ENCODE measurements at places on chromosomes 3 and 15.

DNA sequence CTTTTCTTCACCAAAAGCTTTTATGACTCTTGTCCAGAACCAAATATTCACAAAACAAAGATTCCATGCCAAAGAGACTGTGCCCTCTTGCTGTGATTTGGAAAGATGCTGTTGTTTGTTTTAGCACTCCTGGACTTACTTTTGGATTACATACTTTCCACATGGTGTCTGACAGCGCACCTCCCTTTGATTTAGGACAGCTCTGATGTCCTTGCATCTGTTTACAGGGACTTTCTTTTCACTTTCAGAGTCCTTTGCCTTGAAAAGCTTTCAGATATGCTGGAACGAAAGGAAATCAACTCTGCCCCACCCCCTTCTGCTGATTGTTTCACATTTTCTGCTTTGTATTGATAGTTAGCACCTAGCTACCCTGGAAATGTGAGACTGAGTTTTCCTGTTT lies 133.0 kb upstream of the NR2E3 start:
- no peak for DNase-seq

DNA sequence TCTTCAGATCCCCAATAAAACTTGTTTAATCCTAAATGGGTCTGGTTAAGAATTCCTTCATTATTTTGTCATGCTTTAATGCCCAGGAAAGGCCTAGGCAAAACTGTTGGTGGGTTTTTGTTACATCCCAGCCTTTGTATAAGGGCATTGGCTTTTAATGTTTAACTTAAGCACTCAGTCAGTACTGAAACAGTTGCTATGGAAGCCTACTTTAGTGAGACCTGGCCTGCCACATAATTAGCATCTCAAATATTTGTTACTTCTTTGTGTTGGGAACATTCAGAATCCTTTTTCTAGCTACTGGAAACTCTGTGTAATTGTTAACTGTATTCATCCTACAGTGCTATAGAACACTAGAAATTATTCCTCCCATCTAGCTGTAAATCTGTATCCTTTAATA lies 369.6 kb upstream of the ATP10A start:
- no peak for DNase-seq

- no peak for DNase-seq
Observed at GRCh38 chr3:45506751-45507391, 87.7 kb upstream of the LIMD1 start.

DNA sequence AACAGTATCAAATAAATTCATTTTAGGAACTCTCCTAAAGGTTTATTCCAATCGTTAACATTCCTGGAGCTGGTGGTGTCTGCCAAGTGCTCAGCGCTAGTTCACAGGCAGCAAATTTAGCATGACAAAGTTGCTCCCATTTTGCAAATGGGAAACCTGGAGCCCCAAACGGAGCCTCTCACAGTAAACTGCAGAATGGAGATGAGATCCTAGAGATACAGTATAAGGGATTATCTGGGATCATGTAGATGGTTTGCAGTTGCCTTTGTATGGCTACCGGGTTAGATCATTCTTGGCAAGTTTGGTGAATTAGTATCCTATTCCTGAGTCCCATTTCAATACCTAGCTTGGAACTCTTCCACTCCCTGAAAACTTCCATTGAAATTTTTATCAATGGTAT lies 173.7 kb downstream of the CDIN1 start:
- no peak for DNase-seq

- DNase-seq, result no peak
Observed at GRCh38 chr3:120177707-120178306, 83.6 kb upstream of the GSK3B start.

- no peak for DNase-seq
Observed at GRCh38 chr3:170564664-170565063, 21.2 kb downstream of the SLC7A14 start.

DNA sequence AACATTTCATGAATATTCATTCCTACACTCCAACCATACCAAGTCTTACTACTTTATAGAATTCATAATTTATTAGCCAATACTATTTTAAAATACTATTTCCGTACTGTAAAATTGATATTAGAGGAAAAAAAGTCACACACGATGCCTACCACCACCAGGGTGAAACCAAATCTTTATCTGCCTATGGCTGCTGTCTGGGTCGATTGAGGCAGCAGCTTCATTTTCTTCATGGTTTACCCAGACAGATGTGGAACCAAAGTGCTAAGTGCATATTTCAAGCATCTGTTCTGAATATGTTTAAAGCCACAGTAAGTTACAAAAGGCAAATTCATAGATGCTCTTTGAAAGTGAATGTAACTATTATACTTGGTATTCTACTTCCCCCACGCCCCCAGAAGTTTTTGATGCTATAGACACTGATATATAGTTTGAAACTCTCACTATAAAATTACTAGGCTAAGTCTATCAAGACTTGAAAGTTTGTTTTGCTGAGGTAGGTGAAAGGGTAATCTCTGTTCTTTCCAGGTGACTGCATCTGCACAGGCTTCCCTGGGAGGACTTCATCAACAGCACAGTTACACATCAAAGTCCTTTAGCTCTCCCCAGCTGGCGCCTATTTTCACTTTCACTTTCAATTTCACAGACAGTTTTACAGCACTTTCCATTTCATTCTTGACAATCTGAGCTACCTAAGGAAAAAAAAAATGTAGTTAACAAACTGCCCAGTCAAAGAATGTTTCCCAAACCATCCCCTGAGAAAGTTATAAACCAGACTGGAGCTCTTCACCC lies 113.9 kb downstream of the POLQ start:
- no peak for DNase-seq

GRCh38 chr3:43144761-43145490 lies 39.0 kb upstream of the POMGNT2 start:
- DNase-seq, result no peak

GRCh38 chr3:49785565-49786356 lies 581 bp downstream of the IP6K1 start:
- no peak for DNase-seq

DNA sequence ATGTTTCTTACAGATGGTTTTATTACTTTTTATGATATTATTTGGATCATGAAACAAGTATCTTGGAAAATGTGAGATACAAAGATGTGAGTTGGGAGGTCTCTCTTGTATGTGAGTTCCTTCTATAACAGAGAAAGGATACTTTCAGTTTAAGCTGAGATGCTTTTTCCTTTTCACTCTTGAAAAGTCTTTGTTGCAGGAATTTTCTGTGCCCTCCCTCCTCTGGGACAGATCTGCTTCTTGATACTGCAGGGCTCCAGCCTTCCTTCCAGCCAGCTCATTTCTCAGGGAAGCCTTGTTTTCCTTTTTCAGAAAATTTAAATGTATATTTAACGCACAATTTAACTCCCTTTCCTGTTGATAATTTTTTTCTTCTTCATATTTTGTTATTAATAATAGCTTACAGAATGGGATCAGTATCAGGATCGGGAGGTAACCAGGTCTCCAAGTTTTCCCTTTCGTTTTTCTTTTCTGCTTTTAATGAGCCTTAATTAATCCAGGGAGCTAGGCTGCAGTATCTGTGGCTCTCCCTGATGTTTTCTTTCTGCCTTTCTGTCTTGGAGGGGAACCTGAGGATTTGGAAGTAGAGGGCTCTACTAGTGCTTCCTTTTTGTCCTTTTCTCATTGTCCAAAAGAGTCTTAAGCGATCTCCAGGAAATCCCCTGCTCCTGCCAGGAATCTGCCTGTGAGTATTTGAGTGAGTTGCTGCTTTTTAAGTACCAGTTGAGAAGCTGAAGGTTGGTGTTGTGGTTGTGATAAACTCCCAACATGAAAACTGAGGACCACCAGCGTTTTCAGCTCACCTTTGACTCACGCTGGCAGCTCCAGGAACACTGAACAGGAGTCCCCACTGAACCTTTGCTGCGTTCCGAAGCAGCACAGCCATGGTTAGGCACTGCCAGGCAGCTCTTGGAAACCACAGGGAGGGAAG lies 105.7 kb downstream of the IGF1R start:
- no peak for DNase-seq

GRCh38 chr3:42730706-42731420 lies 28.3 kb upstream of the HHATL start:
- DNase-seq, result no peak

DNA sequence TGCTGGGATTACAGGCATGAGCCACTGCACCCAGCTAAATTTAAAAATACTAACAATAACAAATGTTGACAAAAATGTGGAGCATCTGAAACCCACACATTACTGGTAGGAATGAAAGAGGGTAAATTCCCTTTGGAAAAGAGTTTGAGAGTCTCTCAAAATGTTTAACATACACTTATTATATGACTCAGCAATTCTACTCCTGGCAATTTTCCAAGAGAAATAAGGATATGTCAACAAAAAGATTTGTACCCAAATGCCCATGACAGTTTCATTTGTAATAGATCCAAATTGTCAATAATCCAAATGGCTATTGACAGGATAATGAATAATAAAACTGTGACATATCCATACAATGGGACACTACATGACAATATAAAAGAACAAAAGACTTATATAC lies 9.0 kb downstream of the HCLS1 start:
- DNase-seq, result no peak

GRCh38 chr3:154247806-154248415 lies 76.4 kb downstream of the DHX36 start:
- no peak for DNase-seq

GRCh38 chr3:5411786-5412185 lies 224.3 kb downstream of the EDEM1 start:
- DNase-seq, result no peak

GRCh38 chr3:46865546-46865945 lies 2.3 kb upstream of the MYL3 start:
- DNase-seq, result no peak

- DNase-seq, result no peak
Observed at GRCh38 chr3:30553641-30554316, 52.6 kb upstream of the TGFBR2 start.

GRCh38 chr3:62088472-62089104 lies 284.8 kb downstream of the FEZF2 start:
- DNase-seq, result no peak

- no peak for DNase-seq
Observed at GRCh38 chr15:68154923-68155559, 50.1 kb downstream of the CALML4 start.

- no peak for DNase-seq
Observed at GRCh38 chr15:37104424-37104981, 4.2 kb upstream of the MEIS2 start.

- no peak for DNase-seq
Observed at GRCh38 chr15:87672309-87673288, 583.9 kb downstream of the NTRK3 start.

DNA sequence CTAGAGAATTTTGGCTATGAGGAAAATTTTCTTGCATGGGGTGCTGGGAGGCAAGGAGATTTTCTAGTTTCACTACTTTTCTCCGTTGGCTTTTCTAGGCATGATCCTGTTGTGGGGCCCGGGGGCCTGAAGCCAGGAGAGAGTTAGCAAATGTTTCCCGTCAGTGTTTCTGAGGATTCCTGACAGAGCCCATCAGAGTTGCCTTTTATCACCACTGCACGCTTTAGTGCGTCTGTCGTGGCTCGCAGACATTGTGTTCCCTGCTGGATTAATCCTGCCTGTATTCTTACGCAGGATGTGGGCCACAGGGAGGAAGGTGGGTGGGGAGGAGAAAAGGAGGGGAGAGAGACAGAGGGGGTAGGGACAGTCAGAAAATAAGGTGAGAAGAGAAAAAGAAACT lies 18.1 kb upstream of the BOC start:
- DNase-seq, result no peak

DNA sequence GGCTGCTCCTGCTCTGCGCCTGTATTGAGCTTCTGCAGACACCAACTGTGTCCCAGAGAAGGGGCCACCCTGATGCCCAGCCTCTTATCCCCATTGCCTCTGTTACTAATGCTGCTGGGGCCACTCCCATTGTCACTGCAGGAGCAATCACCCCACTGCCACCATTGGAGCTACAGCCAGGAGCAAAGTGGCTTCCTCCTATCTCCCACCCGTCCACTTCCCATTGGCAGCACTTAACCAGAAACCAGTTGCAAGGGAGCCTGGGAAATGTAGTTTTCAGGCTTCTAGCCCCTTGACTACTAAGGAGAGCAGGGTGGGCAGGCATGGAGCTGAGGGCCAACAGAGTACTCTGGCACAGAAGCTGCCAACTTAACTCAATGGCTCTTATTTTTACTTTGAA lies 55.9 kb upstream of the KLF13 start:
- DNase-seq, result no peak

DNA sequence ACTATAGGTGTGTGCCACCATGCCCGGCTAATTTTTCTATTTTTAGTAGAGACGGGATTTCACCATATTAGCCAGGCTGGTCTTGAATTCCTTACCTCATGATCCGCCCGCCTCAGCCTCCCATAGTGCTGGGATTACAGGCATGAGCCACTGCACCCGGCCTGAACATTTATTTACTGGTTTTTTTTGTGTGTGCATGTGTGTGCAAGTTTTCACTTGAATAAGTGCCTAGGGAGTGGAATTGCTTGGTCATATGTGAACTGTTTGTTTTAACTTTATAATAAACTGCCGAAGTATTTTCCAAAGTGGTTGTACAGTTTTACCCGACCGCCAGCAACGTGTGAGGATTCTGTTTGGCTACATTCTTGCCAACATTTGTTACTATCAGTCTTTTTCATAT lies 14.1 kb downstream of the BBS4 start:
- no peak for DNase-seq

GRCh38 chr15:64883997-64884511 lies 27.6 kb upstream of the ANKDD1A start:
- peak; percentile 48 for DNase-seq

- DNase-seq, result no peak
Observed at GRCh38 chr3:55894605-55895004, 407.5 kb upstream of the WNT5A start.

- no peak for DNase-seq
Observed at GRCh38 chr3:64685800-64686445, 1.9 kb downstream of the ADAMTS9 start.

- DNase-seq, result no peak
Observed at GRCh38 chr3:53566461-53567145, 72.2 kb downstream of the CACNA1D start.

DNA sequence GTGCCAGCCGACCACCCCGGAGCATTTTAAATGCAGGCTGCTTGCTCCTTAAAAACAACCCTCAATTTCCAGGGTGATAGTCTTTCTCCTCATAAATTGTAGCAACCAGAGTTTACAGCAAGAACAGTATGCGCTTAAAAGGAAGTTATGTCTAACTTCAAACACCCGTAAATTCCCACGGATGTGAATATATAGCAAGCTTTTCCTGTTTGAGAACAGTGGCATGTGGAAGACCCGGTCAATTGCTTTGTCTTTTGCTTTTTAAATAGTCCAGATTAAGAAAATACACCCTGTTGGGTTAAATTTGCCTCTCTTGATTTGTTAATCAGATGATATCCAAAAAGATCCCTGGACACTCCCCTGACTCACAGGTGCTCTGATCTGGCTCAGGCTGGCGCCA lies 20.8 kb downstream of the MRPS25 start:
- no peak for DNase-seq

DNA sequence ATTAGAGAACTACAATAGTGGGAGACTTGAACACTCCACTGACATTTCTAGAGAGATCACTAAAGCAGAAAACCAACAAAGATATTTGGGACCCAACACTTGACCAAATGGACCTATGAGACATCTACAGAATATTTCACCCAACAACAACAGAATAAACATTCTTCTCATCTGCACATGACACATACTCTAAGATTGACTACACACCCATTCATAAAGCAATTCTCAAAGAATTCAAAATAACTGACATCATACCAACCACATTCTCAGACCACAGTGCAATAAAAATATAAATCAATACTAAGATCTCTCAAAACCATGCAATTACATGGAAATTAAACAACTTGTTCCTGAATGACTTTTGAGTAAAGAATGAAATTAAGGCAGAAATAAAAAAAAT lies 473.7 kb downstream of the LPP start:
- DNase-seq, result no peak

- no peak for DNase-seq
Observed at GRCh38 chr3:58013099-58013498, 4.9 kb downstream of the FLNB start.

- DNase-seq, result no peak
Observed at GRCh38 chr3:26011276-26011675, 221.4 kb downstream of the OXSM start.

Measured in activated naive CD4-positive, alpha-beta T cell (primary cell).